Activated naive CD8-positive, alpha-beta T cell treated with anti-CD3 and anti-CD28 coated beads, Interleukin-2, amount 50 U/mL, for 16 hours (primary cell): ENCODE measurements at places on chromosomes 1 and 21.

GRCh38 chr1:160428053-160428452, 27.7 kb downstream of the VANGL2 start:
- no peak for DNase-seq

DNA sequence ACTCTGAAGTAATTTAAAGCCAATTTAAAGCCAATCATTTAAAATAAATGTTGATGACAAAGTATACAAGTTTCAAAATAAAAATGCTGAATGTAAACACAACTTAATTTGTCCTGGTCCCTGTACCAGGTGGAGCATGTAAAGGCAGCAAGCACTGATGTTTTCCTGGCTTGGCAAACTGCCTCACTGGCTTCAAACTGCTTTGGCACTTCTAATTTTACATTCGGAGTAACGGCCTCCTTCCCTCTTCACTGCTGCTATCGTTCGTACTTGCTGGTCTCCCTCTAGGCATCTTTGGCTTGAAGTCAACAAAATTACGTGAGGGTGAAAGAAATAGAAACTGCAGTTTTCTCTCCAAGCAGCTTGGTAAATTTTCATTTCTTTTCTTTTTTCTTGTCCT, 287.9 kb downstream of the LTN1 start:
- no peak for DNase-seq

- DNase-seq = no peak
Observed at GRCh38 chr1:207787776-207788175, 35.9 kb downstream of the CD46 start.

- no peak for DNase-seq
Observed at GRCh38 chr21:29368906-29369305, 70.2 kb downstream of the BACH1 start.

DNA sequence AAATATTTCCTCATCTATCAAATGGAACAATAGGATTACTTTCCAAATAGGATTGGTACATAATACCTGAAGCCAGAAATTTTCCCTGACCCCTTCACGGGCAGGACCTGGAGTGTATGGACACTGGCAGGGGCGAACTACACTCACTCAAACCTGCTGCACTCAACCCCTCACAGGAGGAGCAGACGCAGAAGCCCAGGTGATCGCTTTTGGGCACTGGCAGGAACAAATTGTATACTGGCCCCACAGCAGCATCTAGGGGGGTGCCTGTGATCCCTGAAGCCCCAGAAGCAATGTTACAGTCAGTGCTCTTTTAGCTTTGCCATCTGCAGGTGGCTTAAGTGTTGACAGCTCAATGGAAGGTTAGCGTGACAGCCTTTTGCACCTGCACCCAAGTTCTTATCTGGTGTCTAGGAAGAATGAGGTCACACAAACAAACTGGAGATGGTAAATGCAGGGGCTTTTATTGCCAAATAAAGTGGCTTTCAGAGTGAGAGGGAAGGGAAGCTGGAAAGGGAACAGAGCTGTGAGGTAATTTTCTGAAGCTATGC, 199.2 kb upstream of the NEGR1 start:
- DNase-seq = no peak

GRCh38 chr1:44950892-44951291, 35.5 kb downstream of the EIF2B3 start:
- no peak for DNase-seq

- DNase-seq = no peak
Observed at GRCh38 chr1:202228484-202229122, 35.0 kb downstream of the LGR6 start.

DNA sequence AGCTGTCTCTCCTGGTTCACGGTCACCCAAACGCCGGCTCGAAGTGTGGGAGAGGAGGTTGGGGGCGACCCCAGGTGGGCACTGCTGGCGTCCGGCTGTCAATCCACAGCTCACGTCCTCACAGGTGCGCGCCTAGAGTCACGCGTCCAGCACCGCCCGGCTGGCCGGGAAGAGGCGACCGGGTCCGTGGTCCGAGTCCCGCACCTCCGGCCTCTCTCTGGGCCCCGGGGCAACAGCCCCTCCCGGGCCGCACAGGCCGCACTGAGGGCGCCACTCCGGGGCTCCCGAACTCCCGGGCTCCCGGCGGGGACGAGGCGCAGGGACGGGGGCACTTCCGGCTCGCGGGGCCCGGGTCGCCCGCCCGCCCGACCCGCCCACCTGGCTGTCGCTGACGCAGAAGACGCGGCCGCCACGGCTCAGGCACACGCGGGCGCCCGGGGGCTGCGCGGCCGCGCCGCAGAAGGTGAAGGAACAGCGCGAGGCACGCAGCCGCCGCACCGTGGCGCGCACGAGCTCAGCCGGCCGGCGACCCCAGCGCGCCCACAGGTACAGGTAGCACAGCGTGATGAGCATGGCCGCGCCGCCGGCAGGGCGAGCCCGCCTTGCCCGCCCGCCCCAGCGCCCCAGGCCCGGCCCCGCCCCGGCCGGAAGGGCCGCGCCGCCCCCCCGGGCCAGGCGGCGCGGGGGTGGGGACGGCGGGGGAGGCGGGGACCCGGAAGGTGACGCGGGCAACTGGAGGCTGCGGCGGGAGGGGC, at the start of gene HLCS:
HLCS (minus strand) TSS at position 604 of the 755 bp plus-strand sequence; CDS start at position 573, 31 bp downstream.
- peak; percentile 46 for DNase-seq

DNA sequence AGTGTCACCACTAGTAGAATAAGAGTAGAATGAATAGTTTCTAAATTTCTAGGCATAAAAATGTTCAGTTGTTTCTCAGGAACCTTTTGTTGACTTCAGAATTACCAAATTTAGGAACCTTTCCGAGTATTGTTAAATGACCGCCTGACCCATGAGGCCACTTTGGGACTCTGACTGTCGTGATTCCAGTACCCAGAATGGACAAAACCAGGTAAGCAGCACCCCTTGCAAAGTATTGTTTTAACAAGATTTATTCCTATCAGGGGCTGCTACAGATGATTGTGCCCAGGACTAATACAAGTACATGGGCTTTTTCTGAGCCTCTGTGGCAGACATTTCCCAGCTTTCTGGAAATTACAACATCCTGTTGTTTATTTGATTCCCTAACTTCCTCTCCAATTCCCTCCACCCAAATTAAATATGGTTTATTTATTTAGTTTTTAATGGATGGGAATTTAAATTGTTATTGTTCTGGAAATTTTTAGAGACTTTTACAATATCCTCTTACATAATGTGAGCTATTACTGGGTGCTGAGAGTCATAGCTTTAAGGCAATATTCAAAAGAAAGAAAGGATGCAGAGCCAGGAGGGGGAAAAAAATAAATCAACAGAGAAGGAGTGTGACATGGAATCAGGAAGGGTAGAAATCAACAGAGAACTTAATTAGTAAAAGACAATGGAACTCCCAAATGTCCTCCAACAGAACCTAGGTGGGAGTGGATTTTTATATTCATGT, 37.4 kb upstream of the NTPCR start:
- DNase-seq = no peak
